NCI-H510A treated with DMSO at 0.1 percent for 48 hours (cell line): ENCODE measurements at places on chromosomes 12 and 14.
A peak's percentile ranks its signal among the peaks of the same experiment; 100 is the strongest.

DNA sequence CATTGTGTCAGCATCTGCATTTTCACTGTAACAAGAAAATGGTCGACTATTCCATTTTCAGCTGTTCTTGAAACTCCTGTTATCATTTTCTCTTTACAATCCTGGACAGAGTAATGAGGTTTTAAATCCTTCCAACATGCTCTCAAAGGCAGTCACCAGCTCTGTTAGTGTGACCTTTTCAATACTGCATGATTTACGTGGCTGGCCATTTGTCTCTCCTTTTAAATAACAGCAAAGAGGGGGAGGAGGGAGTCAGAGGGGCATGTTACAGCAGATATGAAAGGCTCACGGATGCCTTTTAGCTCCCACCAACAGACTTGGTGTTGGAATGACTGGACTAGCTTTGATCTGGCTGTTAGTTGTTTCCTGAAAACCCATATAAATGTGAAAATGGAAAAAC, 1251.2 kb downstream of the AACS start:
- DNase-seq, result no peak

- DNase-seq, result no peak
Observed at GRCh38 chr12:3357950-3358525, 133.0 kb upstream of the PRMT8 start.

- DNase-seq, result no peak
Observed at GRCh38 chr12:113365639-113366395, 7.4 kb downstream of the PLBD2 start.

DNA sequence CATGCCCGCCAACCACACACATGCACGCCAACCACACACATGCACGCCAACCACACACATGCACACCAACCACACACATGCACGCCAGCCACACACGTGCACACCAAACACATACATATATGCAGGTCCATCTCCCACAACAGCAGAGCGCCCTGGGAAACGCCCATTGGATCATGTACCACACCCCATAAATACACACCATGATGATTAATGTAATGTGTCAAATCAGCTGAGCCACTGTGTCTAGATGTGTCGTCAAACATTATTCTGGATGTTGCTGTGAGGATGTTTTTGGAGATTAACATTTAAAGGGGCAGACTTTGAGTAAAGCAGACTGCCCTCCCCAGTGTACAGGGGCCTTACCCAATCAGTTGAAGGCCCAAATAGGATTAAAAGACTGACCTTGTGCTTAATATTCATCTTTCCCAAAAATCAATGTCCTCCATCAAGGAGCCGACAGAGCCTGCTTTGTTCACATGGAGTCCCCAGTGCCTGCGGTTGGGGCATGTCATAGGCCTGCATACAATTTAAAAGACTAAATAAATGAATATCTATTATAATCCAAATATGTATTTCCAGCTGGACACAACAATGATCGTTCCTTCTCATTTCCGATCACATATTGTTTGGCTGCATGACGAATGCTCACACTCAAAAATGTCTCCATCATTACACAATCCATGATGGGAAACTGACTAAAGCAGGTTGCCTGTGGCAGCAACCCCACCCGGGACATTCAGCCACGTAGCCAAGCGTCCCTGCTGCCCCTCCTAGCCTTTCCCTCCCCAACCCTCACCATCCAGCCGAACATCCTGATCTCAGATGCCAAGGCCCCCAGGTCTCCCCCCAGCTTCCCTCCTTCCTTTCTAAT, 23.2 kb upstream of the BDKRB2 start:
- DNase-seq, result no peak

- DNase-seq, result no peak
Observed at GRCh38 chr14:23579311-23579630, 681 bp upstream of the JPH4 start.

DNA sequence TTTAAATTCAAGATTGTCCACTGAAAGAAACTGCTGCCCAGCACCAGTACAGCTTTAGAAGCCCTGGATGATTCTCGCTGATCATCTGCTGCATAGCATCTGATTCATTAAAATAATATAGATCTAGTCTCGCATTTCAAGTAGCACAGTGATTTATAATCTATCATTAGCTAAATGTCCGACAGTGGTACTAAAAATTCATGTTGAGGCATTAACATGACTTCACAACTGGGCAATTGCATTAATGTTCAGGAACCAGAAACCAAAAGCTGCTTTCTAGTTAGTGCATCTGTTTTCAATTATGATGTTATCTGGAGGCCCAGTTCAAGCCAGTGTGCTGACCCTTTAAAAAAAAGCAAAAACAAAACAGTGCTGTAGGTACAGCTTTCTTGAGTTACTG, 1987.2 kb upstream of the SEL1L start:
- DNase-seq, result no peak

- peak; percentile 34 for DNase-seq
Observed at GRCh38 chr12:26028953-26029735, 70.7 kb downstream of the RASSF8 start.
